ENCODE measurements at places on chromosomes 3 and 15. TPM values are rescaled to one million over a fixed set of nuclear protein-coding genes. Genes with fewer than 3 reads are reported as not detected.

DNA sequence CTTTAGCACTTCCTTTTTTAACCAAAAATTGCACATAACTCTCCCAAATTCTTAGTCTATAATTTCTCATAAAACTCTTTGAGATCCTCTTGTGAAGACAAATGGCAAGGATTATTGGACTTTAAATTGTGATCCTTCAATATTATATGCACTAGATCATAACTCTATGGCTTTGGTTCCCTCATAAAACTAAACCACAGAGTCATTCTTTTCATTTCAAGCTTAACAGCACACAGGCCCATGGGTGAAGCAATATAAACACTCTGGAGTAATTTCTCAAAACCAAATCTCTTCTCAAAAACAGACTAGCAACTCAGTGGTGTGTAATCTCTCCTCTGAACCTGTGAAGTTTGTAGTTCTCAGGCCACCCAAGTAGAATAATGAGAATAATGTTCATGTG lies 171.0 kb upstream of the NECTIN3 start:
- no peak for DNase-seq

GRCh38 chr15:47439146-47440111 lies 277.9 kb upstream of the SEMA6D start:
- no peak for DNase-seq

- no peak for DNase-seq
Measured at GRCh38 chr3:4750306-4750968, 228.8 kb upstream of the BHLHE40 start.

DNA sequence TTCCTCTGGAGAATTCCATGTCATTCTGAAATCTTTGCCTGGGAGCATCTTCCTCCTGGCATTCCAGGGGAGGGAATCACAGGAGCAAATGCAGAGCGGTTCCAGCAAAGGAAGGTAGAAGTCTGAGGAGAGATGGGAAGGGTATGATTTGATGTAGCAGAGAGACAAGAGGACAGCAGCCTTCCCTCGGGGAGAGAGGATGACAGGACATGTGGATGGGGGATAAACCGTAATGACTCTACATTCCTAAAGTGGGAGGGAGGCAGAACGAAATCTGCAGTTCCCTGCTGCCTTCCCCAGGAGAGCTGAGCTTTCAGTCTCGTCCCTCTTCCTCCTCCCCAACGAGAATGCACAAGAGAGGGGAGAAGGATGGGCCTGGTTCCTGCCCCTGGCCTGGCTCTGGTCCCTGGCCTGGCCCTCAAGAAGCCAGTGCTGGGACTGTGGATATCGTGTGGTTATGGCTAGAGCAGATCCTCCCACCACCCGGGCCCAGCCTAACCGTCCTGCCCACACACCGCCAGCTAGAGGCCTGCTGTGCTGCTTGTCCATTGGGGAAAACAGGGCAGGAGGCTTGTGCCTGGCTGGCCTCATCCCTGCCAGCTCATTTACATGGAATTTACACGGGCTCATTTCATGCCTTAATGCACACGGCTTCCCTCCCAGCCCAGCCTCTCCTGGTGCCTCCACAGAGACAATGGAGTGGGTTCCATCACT lies 26.6 kb downstream of the SEMA7A start:
- no peak for DNase-seq

Gene GNAT1
- not detected for polyA plus RNA-seq

Gene HIGD2B
- polyA plus RNA-seq = not detected

GRCh38 chr3:37924453-37924852 lies 62.8 kb downstream of the CTDSPL start:
- DNase-seq = no peak

Data from renal cortex interstitium (tissue), 15 donors.